ENCODE measurements at places on chromosomes 2 and 18.

- DNase-seq = no peak
Observed at GRCh38 chr2:157377861-157378260, 52.2 kb upstream of the ERMN start.

- peak; percentile 67 for DNase-seq
Observed at GRCh38 chr2:64635976-64636911, 17.5 kb downstream of the SERTAD2 start.

GRCh38 chr2:191719261-191719660, 41.3 kb downstream of the NABP1 start:
- DNase-seq = no peak

- DNase-seq = no peak
Observed at GRCh38 chr2:31739161-31739560, 158.4 kb upstream of the SRD5A2 start.

- no peak for DNase-seq
Observed at GRCh38 chr2:42191285-42192009, 22.3 kb downstream of the EML4 start.

- DNase-seq = no peak
Observed at GRCh38 chr2:180075870-180076269, 68.8 kb upstream of the CWC22 start.

- DNase-seq = no peak
Observed at GRCh38 chr18:61820882-61821281, 71.9 kb downstream of the RNF152 start.

- no peak for DNase-seq
Observed at GRCh38 chr2:188765522-188766470, 208.4 kb upstream of the COL3A1 start.

DNA sequence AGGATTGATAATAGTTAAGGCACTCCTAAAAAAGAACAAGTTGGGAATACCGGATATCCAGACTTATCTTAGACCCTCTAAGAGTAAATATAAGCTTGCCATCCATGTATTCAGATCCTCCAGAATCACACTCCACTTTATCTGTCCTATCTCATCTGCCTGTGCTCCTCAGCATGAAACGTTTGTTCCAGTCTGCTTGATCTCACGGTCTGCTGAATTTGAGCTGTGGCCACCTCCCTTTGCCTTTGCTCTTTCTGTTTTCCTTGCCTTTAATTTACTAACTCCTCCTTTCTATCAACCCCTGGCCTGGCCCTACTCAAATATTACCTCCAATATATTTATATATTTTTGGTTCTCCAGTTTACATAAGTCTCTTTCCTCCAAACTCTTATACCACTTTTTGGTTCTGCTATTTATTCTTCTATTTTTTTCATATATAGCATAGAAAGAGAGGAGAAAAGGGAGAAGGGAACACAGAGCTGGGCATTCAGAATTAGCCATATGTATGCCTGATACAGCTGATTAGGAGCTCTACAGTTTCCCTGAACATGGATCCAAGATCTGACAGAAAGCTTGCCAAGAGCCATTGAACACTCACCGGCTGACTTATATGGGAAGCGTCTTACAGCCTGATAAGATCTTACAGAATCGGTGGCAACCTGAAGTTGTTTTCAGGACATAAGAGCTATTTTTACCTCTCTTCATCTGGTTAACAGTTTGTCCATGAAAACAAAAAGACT, 21.8 kb upstream of the DNAJC27 start:
- DNase-seq = no peak

GRCh38 chr2:235106874-235107639, 155.2 kb downstream of the SH3BP4 start:
- DNase-seq = peak; percentile 48

DNA sequence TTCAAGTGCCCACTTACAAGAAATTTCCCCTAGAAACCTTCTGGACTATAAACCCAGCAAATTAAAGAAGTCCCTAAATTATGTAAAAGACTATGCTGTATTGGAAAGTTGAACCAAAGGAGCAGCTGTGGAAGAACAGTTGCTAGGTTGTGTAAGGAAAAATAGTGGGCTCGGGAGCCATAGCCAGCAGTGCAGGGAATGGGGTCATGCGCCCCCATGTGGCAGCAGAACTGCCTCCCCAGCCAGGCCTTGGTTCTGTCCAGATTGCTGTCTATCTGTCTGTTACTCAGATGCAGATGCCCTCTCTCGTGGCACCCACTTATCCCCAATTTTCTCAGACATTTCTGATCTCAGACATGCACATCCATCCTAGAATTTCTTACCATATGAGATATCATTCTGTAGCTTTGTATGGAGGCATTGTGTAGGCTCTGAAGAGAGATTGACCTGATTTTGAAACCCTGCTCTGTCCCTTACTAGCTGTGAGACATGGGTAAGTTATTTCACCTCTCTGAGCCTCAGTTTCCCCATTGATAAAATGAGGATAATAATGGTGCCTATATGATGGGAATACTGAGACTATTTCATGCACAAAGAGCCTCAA, 258.3 kb downstream of the SS18 start:
- peak; percentile 56 for DNase-seq

GRCh38 chr2:69786052-69786560, 43.4 kb upstream of the GMCL1 start:
- DNase-seq = no peak

DNA sequence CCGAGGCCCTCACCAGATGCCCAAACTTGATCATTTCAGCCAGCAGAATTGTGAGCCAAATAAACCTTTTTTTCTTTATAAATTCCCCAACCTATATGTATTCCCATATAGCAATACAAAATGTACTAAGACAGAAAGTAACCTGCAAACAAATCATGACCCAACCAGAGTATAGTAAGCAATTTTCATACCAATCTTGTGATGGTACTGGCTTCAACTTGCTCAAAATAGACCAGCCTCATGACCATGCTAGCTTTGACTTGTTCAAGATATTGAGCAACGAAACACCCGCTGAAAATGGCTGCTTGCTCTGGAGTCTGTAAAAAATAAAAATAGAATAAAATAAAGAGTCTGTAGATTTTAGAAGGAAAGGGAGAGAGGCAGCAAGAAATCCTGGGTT, 97.6 kb downstream of the C1D start:
- no peak for DNase-seq

DNA sequence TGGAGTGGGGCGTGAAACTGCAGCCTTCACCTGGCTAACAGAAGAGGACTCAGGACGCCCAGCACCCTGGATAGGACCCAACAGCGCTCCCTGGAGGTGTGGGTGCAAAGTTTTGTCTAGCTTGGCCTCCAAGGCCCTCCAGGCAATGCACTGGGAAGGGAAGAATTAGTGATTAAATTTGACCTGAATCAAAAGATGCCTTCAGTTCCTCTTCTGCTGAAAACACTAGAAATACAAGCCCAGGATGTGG, 779 bp upstream of the TRIB2 start:
- peak; percentile 48 for DNase-seq

DNA sequence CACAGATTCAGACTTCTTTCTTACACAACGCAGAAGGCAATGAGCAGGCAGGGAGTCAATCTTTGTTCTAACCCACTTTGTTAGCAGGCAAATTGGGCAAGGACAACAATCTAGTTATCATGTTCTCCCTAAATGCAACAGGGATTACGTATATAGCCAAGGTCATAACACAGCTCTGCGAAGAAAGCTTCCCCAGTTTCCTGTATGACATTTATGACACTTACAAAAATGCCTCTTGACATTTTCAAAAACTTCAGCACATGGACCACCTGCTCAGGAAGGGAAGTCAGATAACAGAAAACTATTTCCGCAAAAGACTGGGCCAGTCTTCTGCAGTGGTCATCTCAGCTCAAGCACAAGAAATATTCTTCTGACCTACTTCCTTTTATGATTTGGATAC, 106.1 kb downstream of the IRS1 start:
- no peak for DNase-seq

DNA sequence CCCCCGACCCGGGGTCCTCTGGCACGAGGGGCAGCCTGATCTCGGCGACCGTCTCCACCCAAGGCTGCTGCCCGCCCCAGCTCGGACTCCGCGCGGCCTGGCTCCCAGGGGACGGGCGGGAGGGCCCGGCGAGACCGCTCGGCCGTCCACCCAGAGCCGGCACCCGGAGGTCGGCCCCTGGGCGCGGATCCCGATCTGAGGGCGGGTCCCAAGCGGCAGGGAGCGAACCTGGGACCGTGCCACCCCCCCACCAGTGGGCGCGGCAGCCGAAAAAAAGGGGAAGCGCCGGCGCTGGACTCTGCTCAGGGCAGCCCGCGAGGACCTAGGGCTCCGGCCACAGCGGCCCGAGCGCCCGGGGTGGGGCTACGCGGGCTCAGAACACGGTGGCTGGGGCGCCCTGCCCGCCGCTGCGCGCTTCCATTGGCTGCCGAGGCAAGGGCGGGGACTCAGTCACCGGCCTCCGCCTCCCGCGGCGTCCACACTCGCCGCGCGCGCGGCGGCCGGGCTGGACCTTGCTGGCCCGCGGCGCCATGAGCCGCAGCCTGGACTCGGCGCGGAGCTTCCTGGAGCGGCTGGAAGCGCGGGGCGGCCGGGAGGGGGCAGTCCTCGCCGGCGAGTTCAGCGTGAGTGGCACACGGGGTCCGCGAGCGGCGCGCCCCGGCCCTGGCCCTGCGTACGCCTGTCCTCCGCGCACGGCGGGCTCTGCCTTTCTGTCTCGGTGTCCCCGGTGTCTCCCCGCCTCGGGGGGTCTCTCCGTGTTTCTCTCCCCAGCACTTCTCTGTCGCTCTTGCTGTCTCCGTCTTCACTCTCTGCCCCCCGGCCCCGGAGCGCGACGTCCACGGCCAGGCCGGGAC, at the start of gene PTPN18:
Gene PTPN18 (plus strand): TSS at position 479 of the 854 bp plus-strand sequence. CDS start 52 bp downstream, at position 531.
- peak; percentile 88 for DNase-seq

DNA sequence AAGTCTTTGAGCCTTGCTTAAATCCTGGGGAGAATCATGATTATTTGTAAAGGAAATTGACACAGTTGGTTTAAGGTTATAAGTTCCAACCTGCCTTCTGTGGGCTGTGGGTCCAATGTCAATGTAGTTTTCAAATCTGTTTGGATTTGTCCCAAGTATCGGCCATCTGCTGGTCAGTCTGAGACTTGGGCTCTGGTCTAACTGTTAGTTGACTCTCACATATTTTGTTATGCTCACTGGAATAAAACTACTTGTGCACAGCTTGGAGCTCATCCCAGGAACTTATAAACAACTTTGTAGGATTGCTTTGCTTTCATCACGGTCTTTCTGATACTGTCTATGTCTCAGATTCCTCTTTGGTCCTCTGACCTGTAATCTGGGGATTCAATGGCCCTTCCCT, 1026.2 kb upstream of the ZEB2 start:
- no peak for DNase-seq

GRCh38 chr2:188404341-188405004, 112.8 kb downstream of the GULP1 start:
- no peak for DNase-seq

- no peak for DNase-seq
Observed at GRCh38 chr2:77270433-77270832, 251.7 kb downstream of the LRRTM4 start.
